Activated CD4-positive, alpha-beta T cell treated with anti-CD3 and anti-CD28 coated beads, Interleukin-2, amount 10 ng/mL, durations not matched to agents 7 days and 5 days (primary cell): ENCODE measurements at places on chromosomes 5 and 9. TPM values are rescaled to one million over a fixed set of nuclear protein-coding genes. Genes with fewer than 3 reads are reported as not detected.

DNA sequence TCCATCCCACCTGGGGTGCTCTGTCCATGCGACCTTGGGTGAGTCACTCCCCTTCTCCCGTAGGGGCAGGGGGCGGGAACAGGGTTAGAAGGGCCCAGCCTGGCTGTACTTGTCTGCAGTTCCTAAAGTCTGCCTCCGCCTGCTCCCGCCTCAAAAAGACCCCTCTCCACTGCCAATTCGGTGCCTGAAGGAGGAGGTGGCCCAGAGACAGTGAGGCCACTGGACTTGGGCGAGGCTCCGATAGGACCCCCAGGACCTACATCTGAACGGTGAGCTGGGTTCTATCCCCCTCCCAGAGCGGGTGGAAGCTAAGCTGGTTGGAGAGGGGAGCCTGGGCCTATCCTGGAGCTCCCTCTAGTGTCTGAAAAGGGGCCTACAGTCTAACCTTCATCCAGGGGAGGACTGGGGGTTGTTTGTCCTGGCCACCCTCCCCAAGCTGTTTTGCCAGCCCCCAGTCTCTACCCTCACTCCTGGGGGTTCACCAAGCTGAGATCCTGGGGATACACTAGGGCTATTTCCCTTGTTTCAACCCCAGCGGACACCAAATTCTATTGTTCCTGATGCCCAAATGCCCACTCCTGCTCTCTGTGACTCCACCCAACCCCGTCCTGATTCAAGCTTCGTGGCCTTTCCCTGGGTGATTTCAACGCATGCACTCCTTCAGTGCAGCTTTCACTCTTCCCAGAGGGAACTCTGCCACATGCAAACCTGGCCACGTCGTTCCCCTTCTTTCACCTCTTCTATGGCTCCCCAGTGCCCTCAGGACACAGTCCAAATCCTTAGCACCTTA lies 6.1 kb upstream of the CRB2 start:
- H3K4me3 ChIP-seq = no peak overlapping the region
- no peak overlapping the region for H3K27ac ChIP-seq
- no peaks in the 10 kb centered on the region for H3K4me1 ChIP-seq
- H3K27me3 ChIP-seq = peaks cover 9% of the 10 kb centered on the region
- DNase-seq = peak; percentile 76

DNA sequence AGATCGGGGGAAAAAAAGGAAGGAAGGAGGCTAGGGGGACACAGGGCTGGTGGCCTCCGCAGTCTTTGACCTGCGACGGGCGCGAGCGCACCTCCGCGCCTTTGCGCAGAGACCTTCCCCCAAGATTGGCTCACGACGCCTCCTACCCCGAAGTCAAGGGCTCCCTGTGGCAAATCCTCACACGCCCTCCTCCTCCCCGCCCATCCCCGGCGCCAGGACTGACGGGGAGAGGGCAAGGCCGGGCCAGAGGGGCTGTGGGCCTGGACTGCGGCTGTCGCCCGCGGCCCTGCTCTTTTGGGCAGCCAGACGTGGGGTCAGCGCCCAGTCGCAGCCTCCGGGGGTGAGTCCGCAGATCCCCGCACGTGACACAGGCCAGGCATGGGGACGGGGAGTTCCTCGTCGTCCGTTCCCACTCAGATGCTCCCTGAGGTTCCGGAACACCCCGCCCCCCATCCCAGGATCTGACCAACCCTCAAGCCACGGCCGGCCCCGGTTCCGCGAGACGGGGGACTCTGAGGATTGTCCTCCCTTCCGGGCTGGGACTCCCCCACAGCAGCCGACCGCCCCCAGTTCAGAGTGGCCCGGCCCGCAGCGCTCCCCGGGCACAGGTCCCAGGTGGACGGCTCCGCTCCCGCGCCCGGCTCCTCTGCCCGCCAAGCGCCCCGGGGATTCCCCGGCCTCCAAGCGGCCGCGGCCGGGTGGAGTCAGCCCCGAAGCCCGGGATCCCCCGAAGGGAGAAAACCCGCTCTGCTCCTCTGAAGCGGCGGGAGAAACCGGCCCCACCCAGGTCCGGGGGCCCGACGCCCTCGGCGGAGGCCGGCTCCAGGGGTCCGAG lies 543 bp upstream of the ANKRD33B start:
- DNase-seq = peak; percentile 50
- H3K27ac ChIP-seq = no peak overlapping the region
- peaks cover 25% of the 10 kb centered on the region for H3K4me1 ChIP-seq
- H3K27me3 ChIP-seq = peaks cover 33% of the 10 kb centered on the region
- H3K4me3 ChIP-seq = peak overlapping the region; percentile 44
- H3K36me3 ChIP-seq = no peaks in the 10 kb centered on the region

The ENHO gene
- total RNA-seq = not detected

DNA sequence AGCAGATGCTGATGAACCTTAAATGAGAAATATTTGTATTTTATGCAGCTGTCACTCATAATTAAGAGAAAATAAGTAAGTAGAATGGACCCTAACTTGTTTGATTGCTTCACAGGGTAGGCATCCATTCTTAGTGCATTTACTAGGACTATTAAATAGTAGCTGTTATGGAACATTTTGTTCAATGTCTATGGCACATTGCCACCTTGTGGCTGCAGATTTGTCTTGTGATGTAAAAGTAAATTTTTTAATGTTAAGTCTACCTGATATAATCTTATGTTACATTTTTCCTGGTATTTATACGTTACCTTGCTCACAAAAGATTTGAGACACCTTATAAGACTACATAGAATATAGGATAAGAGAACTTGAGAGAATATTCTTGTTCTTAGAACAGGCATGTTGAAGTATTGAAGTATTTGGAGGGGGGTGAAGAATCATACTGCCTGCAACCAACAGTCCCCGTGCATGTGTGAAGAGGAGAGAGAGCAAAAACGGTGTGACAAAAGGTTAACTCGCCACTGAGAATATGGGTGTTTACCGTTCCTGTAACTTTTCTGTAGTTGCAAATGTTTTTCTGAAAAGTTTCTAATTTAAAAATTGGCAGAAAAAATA lies 161.1 kb downstream of the MAST4 start:
- H3K4me1 ChIP-seq = no peaks in the 10 kb centered on the region
- no peak overlapping the region for H3K27ac ChIP-seq
- peaks cover 22% of the 10 kb centered on the region for H3K27me3 ChIP-seq
- H3K36me3 ChIP-seq = no peaks in the 10 kb centered on the region

The C5orf46 gene
- not detected for total RNA-seq

The PGM5 gene
- not detected for total RNA-seq

GRCh38 chr5:127418974-127419682 lies 98.3 kb upstream of the PRRC1 start:
- no peak overlapping the region for H3K27ac ChIP-seq
- peaks cover 9% of the 10 kb centered on the region for H3K4me1 ChIP-seq
- no peak for DNase-seq
- no peak overlapping the region for H3K4me3 ChIP-seq
- H3K27me3 ChIP-seq = peaks cover 4% of the 10 kb centered on the region

- H3K4me3 ChIP-seq = peak overlapping the region; percentile 84
- H3K27me3 ChIP-seq = no peaks in the 10 kb centered on the region
- peak overlapping the region; percentile 99 for H3K27ac ChIP-seq
Observed at GRCh38 chr5:59038798-59039295, 456.0 kb downstream of the RAB3C start.

DNA sequence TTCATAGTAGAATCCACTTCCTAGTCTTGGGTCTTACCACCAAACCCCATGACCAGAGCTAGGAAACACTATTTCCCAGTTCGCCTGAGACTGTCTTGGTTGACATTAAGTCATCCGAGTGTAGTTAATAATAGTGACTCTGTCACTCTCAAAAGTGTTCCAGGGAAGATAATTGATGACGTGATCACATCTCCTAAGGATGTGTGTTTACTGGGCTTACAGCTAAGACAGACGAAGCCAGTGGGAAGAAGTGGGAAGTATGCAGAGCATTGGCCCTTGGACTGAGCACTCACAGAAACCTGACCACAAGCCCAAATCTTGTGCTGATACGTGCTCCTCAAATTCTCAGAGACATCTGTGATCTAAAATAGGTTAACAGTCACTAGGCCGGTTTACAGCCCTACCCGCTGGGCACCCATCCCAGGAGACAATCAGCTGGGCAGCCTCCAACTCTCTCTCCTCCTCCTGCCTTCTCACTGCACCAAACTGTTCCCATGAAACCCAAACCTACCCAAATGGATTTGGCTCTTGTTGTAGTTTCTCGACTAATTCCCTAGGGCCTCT lies 316.6 kb downstream of the TLE1 start:
- no peaks in the 10 kb centered on the region for H3K36me3 ChIP-seq
- no peaks in the 10 kb centered on the region for H3K27me3 ChIP-seq
- H3K4me3 ChIP-seq = no peak overlapping the region
- no peak for DNase-seq

The APBA1 gene
- 1.6 TPM for total RNA-seq

DNA sequence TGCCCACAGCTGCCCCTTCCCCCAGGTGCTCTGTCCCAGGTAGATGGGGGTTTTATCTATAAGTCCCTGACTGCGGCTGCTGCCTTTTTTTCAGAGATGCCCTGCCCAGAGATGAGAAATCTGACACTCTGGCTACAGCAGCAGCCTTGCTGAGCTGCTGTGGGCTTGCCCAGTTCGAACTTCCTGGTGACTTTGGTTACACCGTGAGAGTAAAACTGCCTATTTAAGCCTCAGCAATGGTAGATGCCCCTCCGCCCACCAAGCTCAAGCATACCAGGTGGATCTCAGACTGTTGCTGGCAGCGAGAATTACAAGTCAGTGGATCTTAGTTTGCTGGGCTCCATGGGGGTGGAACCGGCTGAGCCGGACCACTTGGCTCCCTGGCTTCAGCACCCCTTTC lies 56.8 kb downstream of the MINAR2 start:
- H3K27me3 ChIP-seq = no peaks in the 10 kb centered on the region
- DNase-seq = no peak
- H3K27ac ChIP-seq = no peak overlapping the region
- H3K4me3 ChIP-seq = no peak overlapping the region
- no peaks in the 10 kb centered on the region for H3K4me1 ChIP-seq

The EDIL3 gene
- not detected for total RNA-seq

DNA sequence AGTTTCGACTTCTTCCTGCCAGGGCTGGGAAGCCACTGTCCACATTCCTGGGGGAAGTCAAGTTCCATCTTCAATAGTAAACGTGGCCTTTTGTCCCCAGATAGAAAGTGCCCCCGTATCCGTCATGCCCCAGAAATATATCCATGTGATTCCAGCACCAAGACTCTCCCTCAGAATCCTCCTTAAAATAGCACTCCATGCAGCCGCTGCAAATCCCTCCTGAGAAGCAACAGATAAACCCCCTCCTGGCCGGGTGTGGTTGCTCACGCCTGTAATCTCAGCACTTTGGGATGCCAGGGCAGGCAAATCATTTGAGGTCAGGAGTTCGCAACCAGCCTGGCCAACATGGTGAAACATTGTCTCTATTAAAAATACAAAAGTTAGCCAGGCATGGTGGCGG lies 126.1 kb downstream of the OLFM1 start:
- no peaks in the 10 kb centered on the region for H3K4me1 ChIP-seq
- no peaks in the 10 kb centered on the region for H3K36me3 ChIP-seq
- H3K27me3 ChIP-seq = no peaks in the 10 kb centered on the region
- no peak for DNase-seq
- H3K27ac ChIP-seq = no peak overlapping the region

DNA sequence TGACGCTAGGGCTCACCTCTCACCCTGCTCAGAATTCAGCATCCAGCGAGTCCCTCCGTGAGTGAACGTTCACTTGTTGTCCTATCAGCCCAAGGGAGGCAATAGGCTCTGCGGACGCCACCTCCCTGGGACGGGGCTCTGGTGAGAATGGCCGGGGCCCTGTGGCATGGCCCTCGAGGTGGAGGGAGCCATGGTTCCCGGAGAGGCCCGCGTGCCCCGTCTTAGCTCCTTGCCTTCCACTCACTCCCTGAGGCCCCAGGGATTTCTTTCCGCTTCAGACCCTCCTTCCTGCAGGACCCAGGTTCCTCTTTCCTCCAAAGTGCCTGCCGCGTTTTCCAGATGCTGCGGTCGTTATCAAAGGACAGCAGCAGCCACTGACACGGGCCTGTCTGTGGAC lies 21.5 kb downstream of the EXOC3 start:
- H3K27me3 ChIP-seq = no peaks in the 10 kb centered on the region
- peaks cover 49% of the 10 kb centered on the region for H3K36me3 ChIP-seq
- H3K27ac ChIP-seq = peak overlapping the region; percentile 39
- H3K4me3 ChIP-seq = no peak overlapping the region
- peaks cover 33% of the 10 kb centered on the region for H3K4me1 ChIP-seq
- DNase-seq = no peak

- no peak for DNase-seq
- H3K4me1 ChIP-seq = peaks cover 33% of the 10 kb centered on the region
- H3K27ac ChIP-seq = peak overlapping the region; percentile 97
- H3K27me3 ChIP-seq = no peaks in the 10 kb centered on the region
- peak overlapping the region; percentile 84 for H3K4me3 ChIP-seq
Observed at GRCh38 chr5:10352430-10353240, 860 bp upstream of the MARCHF6 start.

DNA sequence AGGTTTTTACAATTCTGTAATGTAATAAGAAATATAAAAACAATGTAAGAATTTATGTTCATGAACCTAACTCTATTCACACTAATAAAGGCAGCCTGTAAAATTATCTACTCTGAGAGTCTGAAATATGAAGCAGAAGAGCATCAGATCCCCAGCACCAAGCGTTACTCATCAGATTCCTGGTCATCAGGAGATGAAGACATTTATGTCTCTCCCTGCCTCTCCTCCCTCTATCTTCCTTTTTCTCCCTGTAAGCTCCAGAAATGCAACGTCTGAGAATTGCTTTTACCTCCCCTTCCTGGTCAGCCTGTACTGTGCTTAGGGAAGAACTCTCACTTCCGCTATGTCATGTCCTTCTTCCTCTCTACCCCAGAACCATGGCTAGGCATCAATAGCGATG lies 114.4 kb upstream of the SLIT3 start:
- DNase-seq = no peak
- H3K27ac ChIP-seq = no peak overlapping the region
- H3K4me1 ChIP-seq = no peaks in the 10 kb centered on the region

The CCDC192 gene
- total RNA-seq = not detected

DNA sequence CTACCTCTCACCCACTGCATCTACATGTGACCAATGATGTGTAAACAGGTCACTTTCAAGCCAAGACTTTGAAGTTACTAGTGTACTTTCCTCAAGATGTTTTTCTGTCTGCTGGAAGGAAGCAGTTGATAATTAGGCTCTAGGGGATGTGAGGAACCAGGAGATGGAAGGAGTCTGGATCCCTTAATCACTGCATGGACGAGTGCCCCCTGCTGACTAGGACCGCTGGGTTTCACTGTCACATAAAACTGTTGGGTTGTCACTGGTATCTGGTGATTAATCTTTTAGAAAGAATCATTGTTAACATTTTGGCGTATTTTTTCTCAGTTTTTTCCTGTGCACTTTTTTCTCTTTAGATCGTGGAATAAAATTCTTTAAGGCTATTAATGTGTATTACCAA lies 79.5 kb downstream of the SREK1 start:
- no peak overlapping the region for H3K4me3 ChIP-seq
- H3K36me3 ChIP-seq = no peaks in the 10 kb centered on the region
- H3K4me1 ChIP-seq = no peaks in the 10 kb centered on the region
- no peak for DNase-seq
- H3K27ac ChIP-seq = no peak overlapping the region

The ACOT12 gene
- not detected for total RNA-seq

DNA sequence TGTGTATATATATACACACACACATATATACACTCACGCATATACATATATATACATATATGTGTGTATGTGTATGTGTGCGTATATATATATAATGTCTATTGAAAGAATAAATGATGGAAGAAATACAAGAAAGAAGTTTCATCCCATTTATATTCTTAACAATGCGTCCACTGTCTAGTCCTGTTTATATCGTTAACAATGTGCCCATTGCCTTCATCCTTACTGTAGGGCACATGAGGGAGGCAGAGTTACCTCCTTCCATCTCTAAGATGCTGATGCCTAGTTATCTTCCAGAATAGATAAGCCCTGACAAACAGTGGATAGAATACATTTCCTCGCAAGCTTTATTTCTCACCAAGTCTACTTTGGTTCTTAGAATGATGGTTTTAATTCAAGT lies 389.8 kb upstream of the SEMA6A start:
- no peak for DNase-seq
- H3K36me3 ChIP-seq = no peaks in the 10 kb centered on the region
- H3K4me3 ChIP-seq = no peak overlapping the region
- no peak overlapping the region for H3K27ac ChIP-seq
